ENCODE measurements at places on chromosomes 1 and 21.

DNA sequence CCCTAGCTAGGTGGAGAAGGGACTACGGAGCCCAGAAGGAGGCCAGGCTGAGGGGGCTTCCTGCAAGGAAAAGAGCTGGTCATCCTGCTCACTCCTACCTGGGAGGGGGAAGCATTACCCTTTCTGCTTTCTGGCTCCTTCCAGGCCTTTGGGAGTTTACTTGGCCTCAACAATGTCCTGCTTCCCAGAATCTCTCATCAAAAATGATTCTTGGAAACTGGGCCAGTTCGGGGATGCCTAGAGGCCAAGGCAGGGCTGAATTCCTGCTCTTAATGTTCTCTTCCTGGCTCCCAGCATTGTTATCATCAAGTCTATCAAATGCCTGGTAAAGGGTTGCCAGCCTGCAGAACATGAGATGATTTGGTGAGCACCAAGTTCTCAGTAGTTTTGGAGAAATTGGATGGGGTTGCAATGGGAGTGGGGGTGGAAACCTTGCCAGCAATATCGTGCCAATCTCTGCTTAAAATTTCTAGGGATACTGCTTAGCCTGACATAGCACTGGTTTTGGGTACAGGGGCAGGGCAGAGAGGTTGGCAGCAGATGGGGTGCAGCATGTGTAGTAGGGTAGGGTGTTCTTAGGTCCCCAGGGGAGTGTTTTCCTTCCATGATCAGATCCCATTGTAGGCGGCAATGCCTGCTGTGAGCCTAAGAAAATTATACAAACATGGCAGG, 7.7 kb upstream of the PAFAH2 start:
- ATAC-seq: no peak

DNA sequence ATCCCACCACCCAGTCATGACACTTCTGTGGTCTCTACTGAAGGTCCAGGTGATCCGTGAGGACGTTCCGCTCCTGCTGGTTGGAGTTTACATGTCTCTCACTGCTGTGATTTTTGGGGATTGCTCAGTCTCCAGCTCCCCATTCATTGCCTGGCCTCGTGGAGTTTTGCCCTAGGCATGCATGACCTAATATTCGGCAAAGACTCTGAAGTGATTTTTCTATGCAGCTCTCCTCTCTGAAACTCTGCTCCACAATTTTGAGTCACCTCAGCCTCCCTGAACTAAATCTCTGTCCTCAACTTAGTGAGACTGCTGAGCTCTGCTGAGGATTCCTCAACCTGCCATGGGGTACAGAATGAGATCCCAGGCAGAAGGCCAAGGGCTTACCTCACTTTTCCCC, 174.4 kb upstream of the FGGY start:
- ATAC-seq: no peak

GRCh38 chr1:199490769-199491527, 536.6 kb upstream of the NR5A2 start:
- no peak for ATAC-seq

- no peak for ATAC-seq
Measured at GRCh38 chr1:234336359-234336758, 36.9 kb upstream of the COA6 start.

DNA sequence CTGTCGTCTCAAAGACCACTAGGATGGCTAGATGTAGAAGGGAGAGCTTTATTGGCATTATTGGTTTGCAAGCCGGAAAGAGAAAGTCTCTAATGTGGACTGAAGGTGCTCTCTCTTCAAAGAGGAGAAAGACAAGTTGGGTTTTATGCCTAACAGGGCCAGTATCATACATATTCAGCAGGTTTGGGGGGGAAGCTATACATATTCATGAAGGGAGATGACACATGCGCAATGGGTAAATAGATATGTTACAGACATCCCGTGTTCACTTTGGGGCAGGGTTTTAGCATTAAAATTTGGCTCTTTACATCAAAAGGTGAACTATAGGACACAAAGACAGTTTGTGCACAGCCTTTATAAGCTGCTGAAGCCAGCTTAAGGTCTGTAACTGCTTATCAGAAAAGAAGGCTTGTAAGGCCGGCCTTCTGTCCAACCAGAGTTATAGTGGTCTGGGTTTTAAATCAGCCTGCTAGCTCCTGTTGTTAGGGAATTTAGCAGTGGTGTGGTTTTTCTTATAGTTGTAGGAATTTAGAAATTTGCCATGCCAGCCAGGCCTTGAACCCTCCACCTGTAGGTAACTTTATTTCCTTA, 46.5 kb upstream of the LRRN2 start:
- ATAC-seq: no peak

- no peak for ATAC-seq
Measured at GRCh38 chr1:119438761-119439160, 23.8 kb downstream of the HSD3B2 start.

- ATAC-seq: no peak
Measured at GRCh38 chr1:174469052-174469451, 21.3 kb downstream of the GPR52 start.

DNA sequence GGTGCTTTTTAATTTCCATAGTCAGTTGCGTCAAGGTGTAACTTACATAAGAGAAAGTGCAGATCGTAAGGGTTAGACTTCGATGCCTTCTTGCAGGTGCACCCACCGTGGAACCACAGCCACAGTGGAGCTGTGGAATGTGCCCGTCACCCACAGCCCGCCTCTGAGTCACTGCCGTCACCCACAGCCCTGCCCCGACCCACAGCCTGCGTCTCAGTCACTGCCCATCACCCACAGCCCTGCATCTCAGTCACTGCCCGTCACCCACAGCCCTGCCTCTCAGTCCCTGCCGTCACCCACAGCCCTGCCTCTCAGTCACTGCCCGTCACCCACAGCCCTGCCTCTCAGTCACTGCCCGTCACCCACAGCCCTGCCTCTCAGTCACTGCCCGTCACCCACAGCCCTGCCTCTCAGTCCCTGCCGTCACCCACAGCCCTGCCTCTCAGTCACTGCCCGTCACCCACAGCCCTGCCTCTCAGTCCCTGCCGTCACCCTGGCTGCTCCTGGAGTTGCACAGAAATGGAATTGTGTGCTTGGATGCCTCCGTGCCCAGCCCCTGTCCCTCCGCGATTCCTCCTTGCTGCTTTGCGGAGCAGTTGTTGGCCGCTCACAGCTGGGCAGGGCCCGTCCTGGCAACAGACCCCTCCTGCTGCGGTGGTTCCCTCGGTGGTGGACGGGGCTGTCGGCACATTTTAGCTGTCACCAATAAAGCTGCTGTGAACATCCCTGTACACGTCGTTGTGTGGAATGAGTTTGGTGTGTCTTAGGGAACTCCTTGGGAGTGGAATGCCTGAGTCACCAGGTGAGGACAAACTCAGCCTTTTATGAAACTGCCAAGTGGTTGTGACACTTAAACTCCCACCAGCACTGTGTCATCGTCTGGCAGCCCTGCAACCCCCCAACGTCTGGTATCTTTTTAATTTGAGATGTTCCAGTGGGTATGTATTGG, 44.9 kb upstream of the COL6A2 start:
- no peak for ATAC-seq

- ATAC-seq: peak; percentile 47
Measured at GRCh38 chr1:54499360-54500106, 48.5 kb upstream of the ACOT11 start.

GRCh38 chr1:172178886-172179285, 241.6 kb upstream of the C1orf105 start:
- ATAC-seq: no peak

DNA sequence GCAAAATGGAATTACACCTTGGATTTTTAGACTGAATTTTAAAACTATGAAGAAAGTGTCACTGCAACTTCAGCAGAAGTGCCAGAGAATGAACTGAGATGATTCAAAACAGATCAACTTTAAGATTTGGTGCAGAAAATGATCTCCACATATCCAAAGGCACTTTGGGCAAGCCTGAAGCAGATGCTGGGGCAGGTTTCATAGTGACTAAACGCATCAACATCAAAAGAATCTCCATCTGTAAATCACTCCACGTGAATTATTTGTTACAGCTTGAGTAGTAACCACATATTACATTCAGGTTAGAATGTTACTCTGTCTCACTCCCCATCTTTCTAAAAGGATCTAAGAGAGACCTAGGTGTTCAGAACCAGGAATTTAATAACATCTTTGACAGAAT, 329.0 kb upstream of the ESRRG start:
- ATAC-seq: no peak

- peak; percentile 69 for ATAC-seq
Measured at GRCh38 chr1:247358920-247359319, 27.3 kb upstream of the ZNF496 start.

GRCh38 chr1:28456078-28456477, 49.8 kb upstream of the RCC1 start:
- ATAC-seq: peak; percentile 27

DNA sequence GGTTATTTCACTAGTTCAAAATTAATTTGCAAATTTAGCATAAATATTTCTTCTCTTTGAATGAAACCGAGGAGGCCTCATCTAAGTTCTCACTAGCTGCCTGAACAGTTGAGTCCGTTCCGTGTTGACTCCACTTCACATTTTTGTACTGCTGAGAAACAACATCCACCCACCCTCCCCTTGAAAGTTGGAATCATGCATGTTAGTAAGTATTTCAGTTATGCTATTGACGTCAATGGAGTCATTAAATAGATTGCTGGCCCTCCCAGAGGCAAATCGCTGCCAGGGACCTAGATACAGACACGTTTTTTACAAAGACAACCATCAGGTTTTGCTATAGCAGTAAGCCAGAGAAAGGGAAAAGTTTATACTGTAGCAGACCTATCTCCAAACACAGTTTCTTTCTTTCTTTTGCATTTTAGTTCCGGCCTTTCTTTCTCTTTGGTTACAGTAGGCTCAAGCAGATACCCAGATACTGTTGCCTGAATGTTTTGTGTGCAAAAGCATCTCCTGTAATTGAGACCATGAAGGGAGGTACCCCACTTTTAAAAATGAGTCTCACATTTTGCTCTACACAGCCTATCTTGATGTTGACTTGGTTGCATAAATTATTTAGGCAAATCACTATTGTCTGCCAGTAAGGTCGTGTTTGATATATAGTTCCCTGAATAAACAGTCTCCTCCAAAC, 262.6 kb upstream of the SGIP1 start:
- peak; percentile 75 for ATAC-seq

GRCh38 chr1:15132965-15133364, 20.6 kb upstream of the TMEM51 start:
- no peak for ATAC-seq

GRCh38 chr1:192140382-192140781, 17.9 kb upstream of the RGS18 start:
- ATAC-seq: no peak

DNA sequence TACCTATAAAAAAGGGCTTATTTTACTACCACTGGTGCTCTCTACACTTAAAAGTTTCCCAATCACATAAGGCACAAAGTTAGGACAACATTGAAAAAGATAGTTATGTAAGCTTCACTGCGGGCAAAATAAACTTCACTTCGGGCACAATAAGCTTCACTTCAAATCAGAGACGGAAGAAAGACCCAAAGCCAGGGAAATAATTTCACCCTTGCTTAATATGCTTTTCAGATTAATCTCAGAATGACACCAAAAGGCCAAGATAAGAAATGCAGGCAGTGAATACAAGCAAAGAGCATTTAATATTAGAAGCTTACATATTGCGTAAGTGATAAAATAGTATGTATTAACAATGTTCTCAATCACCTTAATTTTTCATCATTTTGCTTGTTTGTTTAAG, 444.2 kb downstream of the SETD4 start:
- no peak for ATAC-seq

DNA sequence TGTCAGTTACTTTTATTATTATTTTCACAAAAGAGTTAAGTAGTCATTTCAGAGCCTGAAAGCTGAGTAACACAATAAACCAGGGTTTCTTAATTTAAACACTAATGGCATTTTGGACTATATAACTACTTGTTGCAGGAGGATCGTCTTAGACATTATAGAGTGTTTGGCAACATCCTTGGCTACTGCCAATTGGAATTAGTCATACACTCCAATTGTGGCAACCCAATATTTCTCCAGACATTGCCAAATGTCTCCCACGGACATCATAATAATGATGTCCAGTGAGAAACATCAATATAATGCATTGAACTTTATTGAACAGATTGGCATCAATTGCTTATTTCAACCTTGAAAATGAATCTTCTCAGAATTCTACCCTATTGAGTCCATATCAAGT, 441.9 kb upstream of the ADGRL4 start:
- no peak for ATAC-seq

DNA sequence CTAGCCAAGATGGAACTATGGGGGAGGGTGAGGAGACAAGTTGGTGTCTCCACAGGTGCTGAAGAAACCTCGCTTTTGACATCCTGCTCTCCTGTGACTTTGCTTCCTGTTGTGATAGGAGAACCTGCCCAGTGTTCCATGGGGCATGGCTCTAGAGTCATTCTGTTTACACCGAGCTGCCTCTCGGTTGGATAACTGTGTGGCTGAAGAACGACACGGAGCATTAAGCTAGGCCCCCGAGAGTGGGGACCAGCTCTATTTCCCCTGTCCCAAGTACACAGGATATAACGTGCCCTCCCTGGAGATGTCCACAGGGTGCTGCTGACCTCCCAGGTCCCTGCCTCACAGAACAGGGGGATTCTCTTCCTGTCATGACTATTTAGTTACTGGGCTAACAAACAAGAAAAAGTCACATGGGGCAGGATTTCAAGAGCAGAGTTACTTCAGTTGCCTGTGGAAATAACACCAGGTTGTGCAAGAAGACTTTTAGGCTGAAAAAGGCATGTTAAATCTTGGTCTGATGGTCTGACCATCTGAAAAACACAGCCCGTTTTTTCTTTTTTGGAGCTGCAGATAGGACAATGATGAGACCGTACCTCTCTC, 29.4 kb upstream of the PPP2R5A start:
- ATAC-seq: no peak

GRCh38 chr1:20212685-20213331, 26.5 kb upstream of the PLA2G2C start:
- peak; percentile 86 for ATAC-seq

DNA sequence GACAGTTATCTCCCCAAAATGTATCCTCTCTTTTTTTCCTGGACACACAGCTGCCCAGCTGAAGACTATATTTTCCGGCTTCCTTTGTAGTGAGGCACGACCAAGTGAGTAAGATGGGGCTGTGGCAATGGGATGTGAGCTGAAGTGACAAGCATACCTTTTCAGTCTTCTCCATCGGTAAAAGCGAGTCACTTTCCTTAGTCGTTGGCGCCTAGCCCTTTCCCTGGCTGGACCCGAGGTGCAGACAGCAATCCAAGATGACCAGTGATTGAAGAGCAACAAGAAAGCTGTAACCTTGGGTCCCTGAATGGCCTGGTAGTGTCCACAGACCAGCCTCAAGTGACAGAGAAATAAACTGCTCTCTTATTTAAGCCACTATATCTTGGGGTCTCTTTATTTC, 155.2 kb downstream of the NR5A2 start:
- ATAC-seq: no peak

- ATAC-seq: no peak
Measured at GRCh38 chr1:202367271-202367670, 18.8 kb downstream of the PPP1R12B start.

DNA sequence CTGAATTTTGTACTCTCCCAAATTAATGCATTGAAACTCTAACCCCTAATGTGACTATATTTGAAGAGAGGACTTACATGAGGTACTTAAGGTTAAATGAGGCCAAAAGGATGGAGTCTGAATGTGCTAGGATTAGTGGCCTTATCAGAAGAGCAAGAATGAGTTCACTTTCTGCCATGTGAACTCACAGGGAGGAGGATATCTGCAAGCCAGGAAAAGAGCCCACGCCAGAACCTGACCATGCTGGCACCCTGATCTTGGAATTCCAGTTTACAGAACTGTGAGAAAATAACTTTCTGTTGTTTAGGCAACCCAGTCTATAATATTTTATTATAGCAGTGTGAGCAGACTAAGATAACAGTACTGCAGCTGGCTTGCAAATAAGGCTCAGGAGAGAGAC, 12.2 kb upstream of the FASLG start:
- ATAC-seq: no peak

All from esophagus mucosa (tissue), 1 donor.